Posterior cingulate gyrus (tissue), 11 donors: ENCODE measurements at places on chromosomes 16 and 17.
A peak's percentile ranks its signal among the peaks of the same experiment; 100 is the strongest.

GRCh38 chr16:82995924-82996441 is 369.2 kb downstream of the CDH13 start:
- no peak for DNase-seq

GRCh38 chr16:86443508-86444147 is 66.7 kb upstream of the FOXF1 start:
- peak; percentile 60 for DNase-seq

GRCh38 chr17:68569346-68569745 is 31.8 kb downstream of the FAM20A start:
- DNase-seq: no peak

- DNase-seq: no peak
Observed at GRCh38 chr17:64158831-64159590, 29.1 kb upstream of the ERN1 start.

- no peak for DNase-seq
Observed at GRCh38 chr17:77291591-77292386, 151.0 kb downstream of the SEC14L1 start.

- no peak for DNase-seq
Observed at GRCh38 chr17:49716668-49717364, 9.1 kb upstream of the SLC35B1 start.

GRCh38 chr17:5220074-5220473 is 14.6 kb downstream of the SCIMP start:
- no peak for DNase-seq

GRCh38 chr16:31711344-31711845 is 162.2 kb upstream of the ZNF267 start:
- DNase-seq: no peak

DNA sequence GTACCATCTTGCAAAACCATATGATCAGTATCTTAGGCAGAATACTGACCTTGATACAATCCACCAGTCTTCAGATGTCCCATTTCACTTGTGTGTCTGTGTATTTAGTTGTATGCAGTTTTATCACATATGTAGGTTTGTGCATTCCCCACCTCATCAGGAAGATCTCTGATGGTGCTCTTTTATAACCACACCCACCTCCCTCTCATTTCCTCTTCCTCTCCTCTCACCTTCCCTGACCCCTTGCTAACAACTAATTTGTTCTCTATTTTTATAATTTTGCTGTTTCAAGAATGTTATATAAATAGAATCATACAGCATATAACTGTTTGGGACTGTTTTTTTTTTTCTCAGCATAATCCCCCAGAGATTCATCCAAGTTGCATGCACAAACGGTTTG is 52.0 kb upstream of the ACSM2B start:
- DNase-seq: no peak

- no peak for DNase-seq
Observed at GRCh38 chr16:68756239-68756915, 19.3 kb downstream of the CDH1 start.

GRCh38 chr17:22300177-22300576 is 607.9 kb downstream of the KCNJ18 start:
- peak; percentile 77 for DNase-seq

DNA sequence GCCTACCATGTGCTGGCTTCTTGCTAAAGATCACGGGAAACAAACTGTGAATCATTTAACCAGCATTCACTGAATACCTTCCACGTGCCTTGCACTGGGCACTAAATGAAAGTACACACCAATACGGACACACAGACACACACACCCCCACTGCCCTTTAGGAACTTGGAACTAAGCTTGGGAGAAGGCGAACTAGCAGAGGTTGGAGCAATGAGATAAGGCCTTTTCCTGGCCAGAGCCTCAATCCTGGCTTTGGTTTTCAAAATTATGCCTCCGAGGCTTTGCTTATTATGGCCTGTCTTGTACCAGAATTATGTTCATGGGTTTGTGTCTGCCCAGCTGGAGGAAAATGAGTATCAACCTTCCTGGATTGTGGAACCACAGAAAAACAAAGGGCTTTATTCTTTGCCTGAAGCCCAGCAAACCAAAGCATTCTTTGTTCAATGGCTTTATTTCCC is 32.3 kb downstream of the CPPED1 start:
- DNase-seq: no peak

- peak; percentile 93 for DNase-seq
Observed at GRCh38 chr16:89167425-89167941, 4.1 kb upstream of the CDH15 start.

DNA sequence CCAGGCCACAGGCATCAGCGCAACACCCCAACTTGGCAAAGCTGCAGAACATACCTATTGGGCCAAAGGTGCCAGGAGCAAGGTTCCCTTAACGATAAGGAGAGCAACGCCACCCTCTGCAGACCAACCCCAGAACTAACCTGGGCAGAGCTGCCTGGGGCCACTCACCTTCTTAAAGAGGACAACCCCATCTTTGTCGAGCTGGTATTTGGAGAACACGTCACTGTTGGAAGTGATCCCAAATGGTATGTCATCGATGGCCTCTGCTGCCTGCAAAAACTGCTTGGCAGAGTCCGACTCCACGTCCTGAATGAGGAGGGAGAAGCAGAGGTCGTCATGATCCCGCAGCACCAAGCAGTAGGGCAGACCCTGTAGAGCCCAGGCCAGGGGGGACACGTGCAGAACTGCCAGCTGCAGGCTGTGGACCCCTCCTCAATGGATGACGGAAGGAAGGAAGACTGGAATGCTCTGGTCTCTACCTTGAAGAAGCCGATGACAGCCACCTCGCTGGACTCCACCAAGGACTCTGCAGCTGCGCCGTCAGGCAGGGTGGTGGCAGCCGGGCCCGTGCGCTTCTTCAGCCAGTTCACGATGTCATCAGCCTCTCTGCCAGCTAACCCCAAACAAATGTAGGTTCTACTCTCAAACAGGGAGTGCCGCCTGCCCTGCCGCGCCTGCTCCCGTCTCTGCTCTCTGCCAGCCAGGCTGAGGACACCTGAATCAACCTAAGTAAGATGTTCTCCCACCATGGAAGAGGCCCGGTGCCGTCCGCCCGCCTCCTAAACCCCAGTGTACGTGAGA is 5.2 kb downstream of the P4HB start:
- DNase-seq: no peak

DNA sequence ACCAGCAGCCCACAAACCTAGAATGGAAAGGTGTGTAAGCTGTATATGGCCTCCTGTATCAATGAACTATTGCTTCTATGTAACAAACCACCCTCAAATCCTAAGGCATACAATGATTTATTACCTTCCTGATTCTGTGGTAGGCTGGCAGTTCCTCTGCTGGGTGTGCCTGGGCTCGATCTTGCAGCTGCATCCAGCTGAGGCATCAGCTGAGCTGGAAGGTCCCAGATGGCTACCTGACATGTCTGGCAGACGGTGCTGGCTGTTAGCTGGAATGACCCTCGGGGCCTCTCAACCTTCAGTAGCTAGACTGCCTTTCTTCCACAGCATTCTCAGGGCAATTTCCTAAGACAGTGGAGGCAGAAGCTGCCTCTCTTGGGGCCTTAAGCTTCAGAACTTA is 152.7 kb downstream of the RAB11FIP4 start:
- peak; percentile 20 for DNase-seq

DNA sequence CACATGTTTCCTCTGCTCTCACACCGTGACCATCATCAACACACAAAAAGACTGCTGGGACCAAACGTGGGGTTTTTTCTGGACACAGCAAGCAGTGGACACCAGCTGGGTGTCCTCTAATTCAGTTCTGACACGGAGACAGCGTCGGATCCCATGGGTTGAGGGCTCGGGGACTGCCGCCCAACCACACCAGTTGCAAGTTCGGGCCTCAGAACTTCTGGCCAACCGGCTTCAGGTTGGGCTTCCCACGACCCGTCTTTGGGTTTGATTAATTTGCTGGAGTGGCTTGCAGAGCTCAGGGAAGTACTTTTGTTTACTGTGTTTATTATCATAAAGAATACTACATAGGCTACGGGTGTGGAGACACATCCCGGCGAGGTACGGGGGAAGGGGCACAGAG is 97.8 kb downstream of the BANP start:
- DNase-seq: no peak

GRCh38 chr16:58022601-58023371 is 2.8 kb upstream of the MMP15 start:
- peak; percentile 72 for DNase-seq

DNA sequence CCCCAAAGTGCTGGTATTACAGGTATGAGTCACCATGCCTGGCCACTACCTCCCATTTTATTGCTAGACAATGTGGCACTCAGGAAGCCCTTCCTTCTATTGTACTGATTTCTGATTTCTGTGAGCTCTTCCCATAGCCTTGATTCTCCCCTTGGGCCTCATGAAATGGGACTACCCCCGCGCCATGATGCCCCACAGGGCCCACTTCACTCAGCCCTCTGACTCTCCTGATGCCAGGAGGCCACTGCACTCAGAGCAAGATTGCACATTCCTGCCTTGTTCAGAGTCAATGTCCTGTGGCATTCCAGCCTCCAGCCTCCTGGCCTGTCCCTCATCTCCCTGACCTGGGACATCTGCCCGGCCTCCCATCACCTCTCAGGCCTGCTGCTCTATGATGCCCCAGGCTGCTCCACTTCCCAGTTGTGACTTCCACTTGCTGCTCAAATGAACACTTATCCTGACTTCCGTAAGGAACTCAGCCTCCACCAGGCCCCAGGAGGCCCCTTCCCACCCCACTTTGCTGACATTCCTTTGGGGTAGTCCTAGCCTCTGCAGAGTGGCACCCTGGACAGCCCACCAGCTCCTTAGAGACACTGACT is 66.6 kb upstream of the KSR1 start:
- no peak for DNase-seq

DNA sequence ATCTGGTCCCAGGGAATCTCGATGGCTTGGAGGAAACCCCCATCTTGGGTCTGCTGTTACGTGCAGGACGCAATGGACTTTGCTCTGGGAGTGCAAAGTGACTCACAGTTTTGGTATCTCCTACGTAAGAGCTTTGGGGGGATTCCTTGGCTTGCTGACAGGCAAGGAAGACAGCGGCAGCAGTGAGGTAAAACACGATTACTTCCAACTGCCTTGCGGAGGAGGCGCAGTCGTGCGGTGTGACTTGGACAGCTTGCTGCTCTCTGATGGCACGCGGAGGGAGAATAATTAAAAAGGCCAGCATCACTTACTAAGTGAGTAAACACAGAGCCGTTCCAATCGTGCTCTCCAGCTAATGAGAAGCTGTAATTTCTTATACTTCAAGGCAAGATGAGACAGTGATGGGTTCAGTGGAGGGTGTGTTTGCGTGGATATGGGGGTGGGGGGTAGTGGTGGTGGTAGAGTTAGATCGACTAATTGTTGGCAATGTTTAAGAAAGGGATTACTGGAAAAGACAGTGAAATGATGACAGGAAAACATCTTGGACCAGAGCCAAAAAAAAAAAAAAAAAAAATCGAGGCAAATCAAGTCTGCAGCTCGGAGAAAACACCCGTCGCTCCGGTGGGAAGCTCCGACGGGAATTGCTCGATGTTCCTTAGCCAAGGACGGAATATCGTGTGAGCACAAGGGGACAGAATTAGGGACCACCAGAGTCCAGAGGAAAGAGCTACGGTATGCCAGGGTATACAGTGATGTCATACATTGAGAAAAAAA is 184.8 kb upstream of the ZFHX3 start:
- peak; percentile 7 for DNase-seq

DNA sequence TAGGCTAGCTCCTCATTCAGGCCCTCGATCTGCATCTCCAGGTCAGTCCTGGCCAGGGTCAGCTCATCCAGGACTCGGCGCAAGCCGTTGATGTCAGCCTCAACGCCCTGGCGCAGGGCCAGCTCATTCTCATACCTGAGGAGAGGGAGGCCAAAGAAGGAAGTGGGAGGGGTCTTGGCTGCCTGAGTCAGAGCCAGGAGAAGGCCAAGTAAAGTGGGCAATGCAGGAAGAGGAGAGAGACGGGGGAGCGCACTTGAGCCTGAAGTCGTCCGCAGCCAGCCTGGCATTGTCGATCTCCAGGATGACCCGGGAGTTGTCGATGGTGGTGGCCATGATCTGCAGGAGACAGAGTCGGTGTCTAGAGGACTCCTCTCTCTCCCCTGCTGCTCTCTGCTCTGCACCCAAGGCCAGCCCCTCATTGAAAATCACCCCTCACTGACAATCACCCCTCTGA is 1.8 kb downstream of the KRT15 start:
- DNase-seq: no peak

- no peak for DNase-seq
Observed at GRCh38 chr17:40139566-40140058, 725 bp upstream of the CASC3 start.

DNA sequence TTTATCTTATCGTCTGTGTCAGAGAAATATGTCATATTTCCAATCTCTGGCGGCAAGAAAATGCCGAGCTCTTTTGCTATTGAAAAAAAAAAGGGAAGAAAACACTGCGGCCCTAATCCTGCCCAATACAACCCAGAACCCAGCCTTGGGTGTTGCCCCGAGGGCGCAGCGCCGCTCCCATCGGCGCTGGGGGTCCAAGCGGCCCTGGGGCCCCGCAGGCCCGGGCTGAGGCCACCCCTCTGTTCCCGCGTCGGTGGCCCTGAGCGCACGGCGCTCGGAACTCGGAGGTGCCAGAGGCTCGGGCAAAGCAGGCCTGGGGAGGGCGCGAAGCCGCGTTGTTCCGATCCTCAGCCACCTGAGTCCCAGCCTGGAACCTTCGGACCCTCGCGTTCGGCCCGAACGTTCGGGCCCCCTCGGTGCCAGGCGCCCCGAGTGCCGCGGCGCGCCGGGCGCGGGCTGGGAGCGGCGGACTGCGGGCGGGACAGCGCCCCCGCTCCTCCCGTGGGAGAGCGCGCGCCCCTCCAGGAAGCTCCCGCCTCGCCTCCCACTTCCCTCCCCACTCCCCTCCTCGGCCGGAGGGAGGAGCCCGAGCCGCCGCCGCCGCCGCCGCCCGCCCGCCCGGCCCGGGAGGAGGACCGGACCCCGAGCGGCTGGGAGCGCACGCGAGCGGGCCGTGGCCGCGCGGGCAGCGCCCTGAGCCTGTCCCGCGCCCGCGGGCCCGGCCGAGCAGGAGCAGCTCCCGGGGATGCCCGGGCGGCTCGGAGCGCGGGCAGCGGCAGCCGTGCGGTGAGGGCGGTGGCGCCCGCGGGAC is at the start of gene CPNE2:
Gene CPNE2 (plus strand): TSS at position 609 of the 811 bp plus-strand sequence. CDS start 18,160 bp downstream, outside the sequence.
- DNase-seq: peak; percentile 86

DNA sequence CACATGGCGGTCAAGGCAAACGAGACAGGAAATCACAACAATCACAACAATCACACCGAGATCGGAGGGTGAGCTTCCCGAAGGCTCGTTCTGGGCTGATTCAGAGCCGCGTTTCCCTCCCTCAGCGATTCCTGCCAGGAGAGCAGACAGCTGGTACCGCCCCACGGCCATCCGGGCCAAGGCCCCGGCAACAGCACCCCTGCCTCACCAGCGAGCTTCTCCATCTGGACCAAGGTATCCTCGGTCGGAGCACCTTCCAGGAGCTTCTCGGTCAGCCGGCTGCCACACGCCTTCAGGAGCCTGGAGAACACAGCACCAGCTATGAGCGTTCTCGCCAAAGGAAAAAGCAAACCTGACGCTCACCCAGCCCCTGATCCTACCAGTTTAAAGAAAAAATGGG is 15.2 kb upstream of the PLD6 start:
- peak; percentile 62 for DNase-seq

DNA sequence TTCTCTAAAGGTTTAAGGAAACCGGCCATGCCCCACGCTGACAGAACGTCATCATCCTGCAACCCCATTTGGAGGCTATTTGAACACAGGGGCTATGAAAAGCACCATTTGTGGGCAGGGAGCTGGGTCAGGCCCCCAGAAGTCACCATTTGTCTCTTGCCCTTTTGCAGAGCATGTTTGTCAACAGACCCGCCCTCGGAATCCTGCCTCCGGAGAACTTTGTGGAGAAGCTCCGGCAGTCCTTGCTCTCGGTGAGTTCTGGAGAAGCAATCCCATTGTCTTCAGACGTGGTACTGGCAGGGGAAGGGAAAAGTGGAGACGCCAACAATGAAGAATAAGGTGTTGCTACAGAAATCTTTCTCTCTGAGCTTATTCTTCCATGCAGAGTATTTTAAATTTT is 33.5 kb downstream of the TMEM186 start:
- DNase-seq: no peak
